ENCODE measurements at places on chromosomes 2 and 18.

GRCh38 chr2:111710613-111711012 lies 173.4 kb downstream of the ANAPC1 start:
- DNase-seq: no peak

DNA sequence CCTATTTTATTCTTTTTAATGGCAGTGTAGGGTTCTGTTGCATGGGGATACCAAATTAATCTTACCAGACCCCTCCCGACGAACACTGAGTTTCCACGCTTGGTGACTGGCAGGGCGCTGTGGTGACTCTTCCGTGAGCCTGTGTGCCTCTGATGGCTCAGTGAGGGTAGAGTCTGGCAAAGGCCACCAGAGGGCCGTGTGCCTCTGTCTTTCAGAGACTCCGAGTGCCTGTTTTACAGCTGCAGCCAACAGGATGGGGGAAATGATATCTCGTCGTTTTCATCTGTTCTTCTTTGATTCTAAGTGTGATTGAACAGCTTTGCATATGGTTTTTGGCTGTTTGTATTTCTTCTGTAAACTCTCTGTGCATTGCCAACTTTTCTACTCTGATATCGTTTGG lies 99.8 kb downstream of the ZNF236 start:
- no peak for DNase-seq

DNA sequence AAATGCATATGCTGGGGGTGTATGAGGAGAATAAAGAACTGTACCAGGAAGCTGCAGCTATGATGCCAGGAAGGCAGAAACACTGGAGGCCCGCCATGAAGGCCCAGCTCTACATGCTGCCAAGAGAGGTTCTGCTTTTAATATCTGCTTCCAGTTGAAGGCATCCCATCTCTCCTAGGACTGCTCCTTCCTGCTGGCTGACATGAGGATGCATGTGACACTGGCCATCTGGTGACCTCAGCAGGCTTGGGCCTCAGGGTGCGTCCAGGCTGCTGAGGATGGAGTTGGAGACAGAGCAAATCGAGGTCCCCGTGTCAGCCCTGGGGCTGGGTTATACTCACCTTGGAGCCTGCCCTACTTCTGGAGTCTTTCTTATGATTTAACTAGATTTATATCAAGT lies 49.0 kb downstream of the PSMG2 start:
- no peak for DNase-seq

DNA sequence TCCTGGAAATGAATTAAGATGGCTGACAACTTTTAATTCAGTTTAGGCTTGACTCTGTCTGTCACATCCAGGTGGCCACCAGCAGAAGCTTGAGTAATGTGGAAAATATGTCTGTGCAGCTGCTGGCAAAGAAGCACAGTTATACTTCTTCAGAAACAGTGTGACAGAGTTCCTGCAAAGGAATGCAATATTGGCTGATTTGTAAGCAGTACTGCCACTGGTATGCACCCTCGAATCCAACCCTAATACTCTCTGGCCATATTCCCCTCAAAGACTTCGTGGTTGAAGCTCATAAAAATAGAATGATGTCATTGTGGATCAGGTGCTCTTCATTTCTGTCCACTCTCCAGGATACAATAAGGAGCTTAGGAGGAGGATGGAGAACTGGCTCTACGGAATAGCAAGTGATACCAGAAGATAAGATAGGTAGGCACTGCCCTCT lies 86.2 kb downstream of the METTL8 start:
- peak; percentile 16 for DNase-seq

DNA sequence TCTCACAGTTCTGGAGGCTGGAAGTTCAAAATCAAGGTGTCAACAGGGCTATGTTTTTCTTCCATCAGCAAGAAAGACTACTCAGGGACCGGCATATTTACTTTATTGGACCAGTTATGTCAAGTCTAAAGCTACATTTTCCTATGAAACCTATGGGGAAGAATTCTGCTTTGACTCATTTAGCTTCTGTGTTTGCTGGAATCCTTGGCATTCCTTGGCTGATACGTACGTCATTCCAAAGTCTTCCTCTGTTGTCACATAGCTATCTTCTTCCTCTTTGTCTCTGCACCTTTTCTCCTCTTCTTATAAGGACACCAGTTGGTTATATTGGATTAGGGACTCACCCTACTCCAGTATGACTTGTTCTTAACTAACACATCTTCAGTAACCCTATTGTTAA lies 137.4 kb upstream of the FBXO11 start:
- peak; percentile 2 for DNase-seq

GRCh38 chr2:88845772-88846661 lies 154.5 kb downstream of the RPIA start:
- no peak for DNase-seq

DNA sequence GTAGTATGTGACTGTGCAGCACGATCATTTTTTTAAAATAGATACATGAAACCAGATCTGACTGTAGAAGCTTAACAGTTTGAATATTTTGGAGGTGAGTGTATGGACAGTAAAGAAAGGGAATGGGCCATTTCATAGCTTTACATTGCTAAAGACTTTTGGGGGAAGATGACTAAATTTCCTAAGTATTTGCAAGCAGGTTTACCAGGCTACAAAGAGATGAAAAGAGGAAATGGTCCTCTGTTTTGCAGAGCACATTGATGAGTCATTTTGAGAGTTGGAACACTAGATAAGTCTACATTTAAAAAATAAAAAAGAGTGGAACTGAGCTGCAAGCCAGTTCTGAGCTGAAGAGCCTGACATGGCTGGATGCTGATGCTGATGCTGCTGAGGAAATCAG lies 115.7 kb upstream of the LRATD1 start:
- DNase-seq: no peak

DNA sequence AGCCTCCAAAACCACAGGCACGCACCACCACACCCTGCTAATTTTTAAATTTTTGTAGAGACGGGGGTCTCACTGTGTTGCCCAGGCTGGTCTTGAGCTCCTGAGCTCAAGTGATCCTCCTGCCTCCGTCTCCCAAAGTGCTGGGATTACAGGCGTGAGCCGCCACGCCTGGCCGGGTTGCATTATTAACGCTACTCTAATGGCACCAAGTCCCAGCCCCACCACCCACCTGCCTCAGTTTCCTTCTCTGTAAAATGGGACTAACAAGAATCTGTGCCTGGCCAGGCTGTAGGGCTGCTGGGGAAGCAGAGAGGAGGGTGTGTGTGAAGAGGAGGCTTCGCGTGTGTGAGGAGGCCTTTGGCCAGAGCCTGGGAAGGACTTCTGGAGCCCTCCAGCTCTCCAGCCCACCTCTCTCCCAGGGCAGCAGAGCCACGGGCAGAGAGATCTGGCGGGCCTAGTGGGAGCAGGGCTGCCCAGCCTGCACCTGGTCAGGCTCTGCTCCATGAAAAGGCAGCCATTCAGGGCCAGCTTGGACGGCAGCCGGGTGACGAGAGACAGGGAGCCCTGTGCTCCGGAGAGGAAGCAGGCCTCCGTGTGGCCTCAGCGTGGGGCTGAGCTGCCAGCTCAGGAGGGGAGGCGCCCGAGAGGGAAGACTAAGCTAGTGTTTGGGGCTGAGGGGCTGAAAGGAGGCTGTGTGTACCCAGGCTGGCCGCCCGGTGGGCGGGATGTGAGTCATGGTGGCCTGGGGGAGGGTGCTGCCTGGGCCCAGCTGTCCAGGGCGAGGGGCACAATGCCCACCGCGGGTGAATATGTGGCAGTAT lies 7.4 kb upstream of the B3GNT7 start:
- no peak for DNase-seq

DNA sequence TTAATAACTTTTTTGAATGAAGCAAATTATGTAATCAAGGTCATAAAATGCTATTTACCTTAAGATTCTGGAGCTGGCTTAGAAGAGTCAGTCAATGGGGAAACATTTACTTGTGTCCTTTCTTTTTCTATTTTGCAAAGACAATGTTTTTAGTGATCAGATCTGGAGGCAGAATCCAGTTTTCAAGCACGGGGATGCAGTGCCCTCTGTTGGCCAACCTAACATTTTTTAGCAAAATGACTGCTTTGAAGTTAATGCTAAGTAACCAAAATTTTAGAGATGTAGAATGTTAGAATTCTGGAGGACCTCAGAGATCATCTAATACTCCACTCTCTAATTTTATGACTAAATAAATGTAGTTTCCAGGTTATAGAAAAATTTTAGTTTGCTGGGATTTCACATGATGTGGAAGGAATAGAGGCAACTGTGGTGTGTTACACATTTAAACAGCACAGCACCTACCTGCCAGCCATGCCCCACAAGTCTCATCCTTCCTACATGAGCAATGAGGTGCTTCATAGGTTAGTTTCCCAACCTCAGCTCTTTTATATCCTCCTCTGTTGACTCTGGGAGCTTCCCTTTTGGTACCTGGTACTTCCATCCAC lies 23.6 kb upstream of the SLC9A4 start:
- no peak for DNase-seq

DNA sequence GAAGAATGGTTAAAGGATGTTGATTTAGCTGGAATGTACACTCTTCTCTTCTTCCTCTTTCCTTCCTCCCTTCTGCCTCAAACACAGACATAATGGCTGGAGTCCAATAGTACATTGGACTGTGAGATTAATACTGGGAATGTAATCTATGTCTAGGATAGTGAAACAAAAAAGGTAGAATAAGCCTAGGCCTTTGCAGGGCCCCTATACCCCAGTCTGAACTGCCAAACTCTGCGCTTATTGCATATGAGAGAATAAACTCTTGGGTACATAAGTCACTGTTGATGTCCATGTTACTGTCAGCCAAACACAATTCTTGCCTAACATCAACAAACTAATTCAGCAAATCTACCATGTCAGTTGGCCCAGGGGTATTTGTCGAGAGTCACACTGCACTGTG lies 29.7 kb upstream of the CCDC150 start:
- no peak for DNase-seq

GRCh38 chr18:3332376-3332775 lies 70.4 kb downstream of the MYL12B start:
- DNase-seq: peak; percentile 48

DNA sequence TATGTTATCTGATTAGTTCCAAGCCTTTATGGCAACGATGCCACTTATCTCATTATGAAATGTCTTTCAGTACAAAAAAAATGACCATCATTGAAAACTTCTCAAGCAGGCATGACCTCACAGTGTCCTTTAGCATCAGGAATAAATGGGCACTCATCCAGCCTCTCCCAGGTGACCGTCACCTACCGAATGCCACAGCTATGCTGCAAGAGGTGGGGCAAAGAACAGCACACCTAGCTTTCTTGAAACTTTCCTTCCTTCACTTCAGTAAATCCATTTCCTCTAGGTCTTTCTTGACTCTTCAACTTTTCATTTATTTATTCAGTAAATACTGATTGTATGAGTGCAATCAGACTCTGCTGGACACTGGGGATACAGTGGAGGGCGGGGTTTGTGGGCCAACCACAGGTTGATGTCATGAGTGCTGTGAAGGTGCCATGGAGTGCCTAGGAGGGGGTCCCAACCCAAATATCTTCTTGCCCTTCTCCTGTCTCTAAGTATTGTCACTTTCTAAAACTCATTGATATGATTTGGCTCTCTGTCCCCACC lies 54.3 kb upstream of the HK2 start:
- no peak for DNase-seq

DNA sequence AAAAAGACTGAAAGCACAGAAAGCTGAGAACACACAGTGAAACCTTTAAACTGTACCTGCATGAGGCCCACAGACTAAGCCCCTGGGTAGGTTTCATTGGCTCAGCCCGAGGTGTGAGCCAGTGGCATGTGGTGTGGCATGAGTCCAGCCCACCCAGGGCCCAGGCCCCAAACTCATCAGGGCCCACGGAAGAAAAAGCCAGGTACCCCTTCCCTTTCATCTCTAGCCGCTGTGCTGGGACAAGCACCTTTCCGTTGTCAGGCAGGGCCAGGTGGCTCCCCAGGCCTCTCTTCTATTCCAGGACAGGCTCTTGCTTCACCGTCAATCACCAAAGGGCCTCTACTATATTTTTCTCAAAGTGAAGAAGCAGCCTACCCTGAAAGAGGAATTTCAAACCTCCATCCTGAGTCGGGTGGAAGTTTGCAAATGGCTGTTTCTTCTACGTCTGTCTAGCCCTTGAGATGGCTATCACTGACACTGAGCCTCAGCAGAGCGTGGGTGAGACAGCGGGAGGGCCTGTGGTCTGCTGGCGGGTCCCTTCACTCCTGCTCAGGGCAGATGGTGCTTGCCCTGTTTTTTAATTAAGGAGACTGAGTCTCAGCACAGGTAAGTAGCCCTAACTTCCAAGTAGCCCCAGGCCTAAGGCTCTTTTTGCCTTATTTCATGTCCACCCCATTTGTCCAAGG lies 8.6 kb downstream of the DNAJB2 start:
- no peak for DNase-seq

GRCh38 chr2:43553341-43553855 lies 42.4 kb downstream of the THADA start:
- no peak for DNase-seq

DNA sequence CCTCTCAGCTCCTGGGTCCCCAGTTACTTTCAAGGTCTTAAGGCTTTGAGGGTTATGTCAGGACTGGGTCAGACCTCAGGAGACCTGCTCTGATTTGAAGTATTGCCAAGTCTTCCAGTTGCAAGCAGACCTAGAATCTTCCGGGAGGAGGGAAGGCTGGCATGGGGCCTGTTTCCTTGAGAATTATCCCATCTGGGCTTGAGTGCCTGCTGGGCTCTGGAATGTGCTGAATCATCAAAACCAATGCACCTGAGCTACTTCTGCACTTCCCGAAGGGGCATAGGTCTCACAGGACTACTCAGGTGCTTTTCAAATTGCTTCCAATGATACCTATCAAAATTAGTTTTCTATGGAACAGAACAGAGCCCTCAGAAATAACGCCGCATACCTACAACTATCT lies 327.3 kb downstream of the XIRP2 start:
- DNase-seq: peak; percentile 20

DNA sequence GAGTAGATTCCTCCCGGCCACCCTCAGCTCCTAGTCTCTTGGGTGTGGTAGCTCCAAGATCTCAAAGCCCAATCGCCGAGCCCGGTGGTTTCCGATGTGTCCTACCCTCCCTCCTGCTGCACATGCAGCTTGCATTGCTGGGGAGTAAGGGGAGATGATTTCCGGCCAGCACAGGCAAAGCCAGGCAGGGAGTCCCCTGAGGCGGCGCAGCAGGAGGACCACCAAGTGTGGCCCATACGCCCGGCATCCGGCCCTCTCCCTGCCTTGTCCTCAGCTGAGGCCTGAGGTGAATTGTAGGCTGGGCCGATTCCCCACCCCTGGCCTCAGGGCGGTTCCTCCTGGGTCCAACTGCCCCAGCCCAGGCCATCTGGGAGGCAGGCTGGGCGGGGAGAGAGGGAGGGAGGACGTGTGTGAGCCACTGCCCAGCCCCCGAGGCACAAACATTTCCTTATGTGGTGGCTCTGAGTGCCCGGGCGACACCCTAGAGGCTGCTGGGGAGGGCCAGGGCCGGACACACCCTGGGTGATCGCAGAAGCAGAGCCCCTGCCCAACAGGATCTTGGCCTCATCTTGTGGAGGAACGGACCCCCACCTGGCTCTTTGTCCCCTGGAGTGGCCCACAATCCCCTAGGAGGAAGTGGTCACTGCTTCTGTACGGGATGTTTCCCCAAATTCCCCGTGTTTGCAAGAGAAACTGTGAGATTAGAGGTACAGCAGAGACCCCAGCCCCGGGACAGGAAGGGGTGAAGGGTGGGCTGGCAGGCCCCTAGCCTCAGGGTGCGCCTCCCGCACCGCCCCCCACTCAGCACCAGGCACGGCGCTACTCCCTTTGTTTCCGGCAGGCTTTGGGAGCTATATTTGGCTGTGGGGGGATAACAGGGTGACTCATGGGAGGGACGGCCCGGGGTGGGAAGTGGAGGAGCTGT lies 41.9 kb upstream of the PTMA start:
- DNase-seq: peak; percentile 93
